Kidney glomerular epithelial cell (primary cell): ENCODE measurements at places on chromosomes 11 and 22.
A peak's percentile ranks its signal among the peaks of the same experiment; 100 is the strongest.

GRCh38 chr11:18408558-18409291 is 3.4 kb upstream of the LDHC start:
- no peak for DNase-seq

DNA sequence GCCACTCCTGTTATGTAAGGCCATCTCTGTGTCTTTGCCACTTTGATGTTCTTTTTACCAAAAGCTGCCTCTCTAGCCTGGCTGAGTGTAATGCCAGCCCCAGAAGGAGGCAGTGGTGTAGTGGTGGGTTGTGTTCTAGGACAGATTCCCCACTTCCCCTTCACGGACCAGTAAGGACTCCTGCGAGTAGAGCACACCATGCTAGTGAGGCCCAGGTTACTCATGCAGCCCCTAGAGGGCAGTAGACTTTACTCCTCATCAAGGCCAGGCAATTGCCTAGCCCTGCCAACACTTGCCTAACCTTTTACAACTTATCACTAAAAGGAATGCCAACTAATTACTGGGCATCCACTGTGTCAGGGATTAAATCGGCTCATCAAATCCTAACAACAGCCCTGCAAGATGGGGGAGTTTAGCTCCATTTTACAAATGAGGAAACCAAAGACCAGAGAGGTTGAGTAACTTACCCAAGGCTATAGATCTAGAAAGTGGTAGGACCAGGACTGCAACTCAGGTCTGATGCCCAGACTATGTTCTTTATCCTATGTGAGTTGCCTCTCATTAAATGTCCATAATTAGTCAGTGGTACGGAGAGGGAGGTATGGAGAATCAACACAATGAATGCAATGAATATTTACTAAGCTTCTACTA is 75.3 kb downstream of the APIP start:
- DNase-seq, result no peak

DNA sequence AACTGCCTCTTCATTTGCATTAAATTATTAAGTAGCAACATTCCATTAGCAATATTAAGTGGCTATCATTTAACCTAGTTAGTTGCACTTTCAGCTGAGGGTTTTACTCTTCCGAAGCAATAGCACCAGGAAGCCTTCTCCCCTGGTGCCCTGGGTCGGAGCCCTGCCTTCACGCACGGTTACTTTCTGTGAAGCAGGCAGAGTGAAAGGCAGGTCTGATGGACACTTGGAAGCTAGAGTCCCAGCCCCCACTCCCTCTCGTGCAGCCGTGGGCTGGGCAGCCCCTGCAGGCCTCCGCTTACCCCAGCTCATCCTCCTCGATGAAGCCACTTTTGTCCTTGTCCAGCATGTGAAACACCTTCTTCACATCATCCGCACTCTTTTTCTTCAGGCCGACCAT is 2.0 kb downstream of the PVALB start:
- DNase-seq, result no peak

DNA sequence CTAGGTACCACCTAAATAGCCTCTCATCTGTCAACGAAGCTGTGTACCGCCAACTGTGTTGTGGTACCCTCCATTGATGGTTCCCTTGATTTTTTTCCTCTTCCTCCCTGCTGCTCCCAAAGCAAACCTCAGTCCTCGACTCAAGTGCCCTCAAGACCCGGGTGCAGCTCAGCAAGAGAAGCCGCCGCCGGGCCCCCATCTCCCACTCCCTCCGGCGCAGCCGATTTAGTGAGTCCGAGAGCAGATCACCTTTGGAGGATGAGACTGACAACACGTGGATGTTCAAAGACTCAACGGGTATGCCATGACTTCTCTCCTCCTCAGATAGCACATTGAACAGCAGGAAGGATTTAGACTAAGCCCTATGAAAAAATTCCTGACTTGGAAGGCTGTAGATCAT is 22.4 kb upstream of the CRYBB3 start:
- no peak for DNase-seq

DNA sequence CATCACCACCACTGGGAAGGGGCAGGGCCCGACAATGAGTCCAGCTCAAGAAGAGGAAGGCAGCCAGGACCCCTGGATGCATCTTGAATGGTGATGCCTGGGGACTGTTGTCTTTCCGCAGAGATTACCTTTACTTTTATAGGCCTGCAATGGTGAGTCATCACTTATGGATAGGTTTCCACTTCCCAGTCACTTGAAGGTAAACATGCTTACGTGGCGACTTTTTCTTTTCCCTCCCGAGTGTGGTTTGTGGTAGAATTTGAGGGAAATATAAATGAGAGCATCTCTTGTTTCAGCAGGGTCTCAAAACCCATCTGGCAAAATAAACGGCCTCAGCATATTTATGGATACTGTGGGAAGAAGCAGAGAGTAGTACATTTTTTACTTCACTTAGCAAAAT is at the start of gene MMP13:
TSS of gene MMP13 (minus strand) at position 109 of the 400 bp plus-strand sequence. CDS start at position 82, 27 bp downstream.
- DNase-seq, result no peak

DNA sequence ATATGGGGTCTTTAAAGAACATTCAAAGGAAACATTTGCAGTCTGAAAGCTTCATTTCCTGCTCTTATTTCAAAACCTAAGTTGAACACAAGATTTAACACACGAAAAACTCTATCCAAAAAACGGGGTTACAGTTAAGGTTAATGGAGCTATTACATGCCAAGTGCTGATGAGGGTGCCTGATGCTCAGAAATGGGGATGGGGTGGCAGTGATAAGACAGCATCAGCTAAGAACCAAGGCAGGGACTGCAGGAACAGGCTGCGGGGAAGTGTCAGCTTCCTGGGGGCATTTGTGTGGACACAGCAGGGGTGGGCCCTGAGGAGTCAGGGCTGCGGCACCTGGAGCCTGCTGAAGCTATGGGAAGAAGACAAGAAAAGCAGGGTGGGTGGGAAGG is 12.2 kb downstream of the DGCR2 start:
- DNase-seq, result no peak

GRCh38 chr11:88603091-88603867 is 265.7 kb upstream of the CTSC start:
- DNase-seq, result no peak

DNA sequence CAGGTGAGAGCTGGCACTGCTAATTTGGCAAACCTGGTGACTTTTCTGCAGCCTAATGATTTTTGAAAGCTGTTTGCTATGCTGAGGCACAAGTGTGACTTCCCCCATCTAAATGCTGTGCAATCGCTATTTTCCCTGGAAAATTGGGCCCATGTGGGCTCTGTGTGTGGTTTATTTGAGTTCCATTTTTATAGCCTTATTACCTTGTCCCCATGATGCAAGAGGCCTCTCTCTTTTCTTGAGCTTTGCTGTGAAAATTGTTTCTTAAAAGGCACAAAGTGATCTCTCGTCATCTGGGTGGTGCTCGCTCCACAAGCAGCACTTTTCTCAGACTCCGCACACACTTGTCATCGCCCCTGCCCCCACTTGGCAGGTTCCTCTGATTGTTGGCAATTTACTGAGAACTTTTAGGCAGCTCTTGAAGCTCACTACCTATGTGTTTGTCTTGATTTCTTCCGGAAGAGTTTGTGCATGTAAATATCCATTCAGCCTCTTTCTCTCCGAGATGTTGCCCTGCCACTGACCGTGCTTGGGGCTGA is 24.9 kb downstream of the BMAL1 start:
- DNase-seq, result no peak

- no peak for DNase-seq
Measured at GRCh38 chr11:3193373-3194015, 25.1 kb downstream of the MRGPRG start.

DNA sequence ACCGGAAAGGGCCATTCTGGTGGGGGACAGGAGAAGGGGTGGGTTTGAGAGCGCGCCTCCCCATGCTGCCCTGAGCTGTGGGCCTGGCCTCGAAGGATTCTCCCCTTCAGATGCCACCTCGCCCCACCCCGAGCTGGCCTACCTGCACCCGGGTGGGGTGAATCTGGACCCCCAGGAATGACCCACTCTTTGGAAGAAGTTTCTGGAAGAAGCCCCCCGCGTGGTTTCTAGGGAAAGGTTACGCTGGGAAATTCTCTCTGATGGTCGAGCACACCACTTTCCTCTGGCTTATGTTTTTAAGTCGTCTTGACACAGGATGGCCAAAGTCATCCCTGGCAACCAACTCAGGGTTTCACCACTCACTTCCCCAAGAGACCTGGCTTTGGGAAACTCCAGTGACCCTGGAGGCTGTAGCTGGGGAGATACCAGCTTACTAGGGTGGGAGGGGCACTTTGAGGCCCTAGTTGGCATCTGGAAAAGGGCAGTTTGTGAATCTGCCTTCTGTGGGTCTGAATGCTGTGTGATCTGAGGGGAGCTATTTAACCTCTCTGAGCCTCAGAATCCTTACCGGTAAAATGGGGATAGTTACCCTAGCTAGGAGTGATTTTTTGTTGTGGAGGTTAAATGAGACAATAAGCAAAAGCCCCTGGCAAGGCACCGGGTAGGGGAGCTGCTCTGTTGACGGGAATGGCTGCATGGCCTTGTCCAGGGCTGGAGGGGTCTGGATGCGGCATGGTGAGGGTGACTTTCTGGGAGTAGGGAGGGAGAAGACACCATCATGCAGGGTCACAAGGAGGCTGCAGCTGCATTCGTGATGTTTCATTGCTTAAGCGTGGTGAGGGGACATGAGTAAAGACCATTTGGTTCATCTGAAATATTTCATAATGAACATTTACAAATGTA is 45.3 kb upstream of the ACCSL start:
- no peak for DNase-seq

DNA sequence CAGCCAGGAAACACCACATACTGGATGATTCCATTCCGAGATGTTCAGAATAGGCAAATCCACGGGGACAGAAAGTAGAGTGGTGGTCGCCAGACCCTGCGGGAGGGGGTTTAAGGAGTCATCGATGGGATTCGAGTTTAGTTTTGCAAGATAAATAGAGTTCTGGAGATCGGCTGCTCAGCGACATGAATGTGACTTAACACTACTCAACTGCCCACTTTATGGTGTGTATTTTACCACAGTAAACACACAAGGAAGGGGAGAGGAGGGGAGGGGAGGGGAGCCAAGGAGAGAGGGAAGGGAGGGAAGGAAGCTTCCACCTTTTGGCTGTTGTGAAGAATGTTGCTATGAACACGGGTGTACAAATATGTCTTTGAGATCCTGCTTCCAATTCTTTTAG is 10.4 kb upstream of the ARHGAP8 start:
- DNase-seq, result no peak

- DNase-seq, result no peak
Measured at GRCh38 chr11:8089791-8090510, 8.9 kb downstream of the TUB start.

DNA sequence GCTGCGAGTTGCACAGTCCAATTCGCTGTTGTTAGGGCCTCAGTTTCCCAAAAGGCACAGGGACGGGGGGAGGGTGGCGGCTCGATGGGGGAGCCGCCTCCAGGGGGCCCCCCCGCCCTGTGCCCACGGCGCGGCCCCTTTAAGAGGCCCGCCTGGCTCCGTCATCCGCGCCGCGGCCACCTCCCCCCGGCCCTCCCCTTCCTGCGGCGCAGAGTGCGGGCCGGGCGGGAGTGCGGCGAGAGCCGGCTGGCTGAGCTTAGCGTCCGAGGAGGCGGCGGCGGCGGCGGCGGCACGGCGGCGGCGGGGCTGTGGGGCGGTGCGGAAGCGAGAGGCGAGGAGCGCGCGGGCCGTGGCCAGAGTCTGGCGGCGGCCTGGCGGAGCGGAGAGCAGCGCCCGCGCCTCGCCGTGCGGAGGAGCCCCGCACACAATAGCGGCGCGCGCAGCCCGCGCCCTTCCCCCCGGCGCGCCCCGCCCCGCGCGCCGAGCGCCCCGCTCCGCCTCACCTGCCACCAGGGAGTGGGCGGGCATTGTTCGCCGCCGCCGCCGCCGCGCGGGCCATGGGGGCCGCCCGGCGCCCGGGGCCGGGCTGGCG is at the start of gene BCR:
TSS of gene BCR (plus strand) at position 209 of the 592 bp plus-strand sequence. CDS start 452 bp downstream, outside the sequence.
- DNase-seq, result peak; percentile 1

DNA sequence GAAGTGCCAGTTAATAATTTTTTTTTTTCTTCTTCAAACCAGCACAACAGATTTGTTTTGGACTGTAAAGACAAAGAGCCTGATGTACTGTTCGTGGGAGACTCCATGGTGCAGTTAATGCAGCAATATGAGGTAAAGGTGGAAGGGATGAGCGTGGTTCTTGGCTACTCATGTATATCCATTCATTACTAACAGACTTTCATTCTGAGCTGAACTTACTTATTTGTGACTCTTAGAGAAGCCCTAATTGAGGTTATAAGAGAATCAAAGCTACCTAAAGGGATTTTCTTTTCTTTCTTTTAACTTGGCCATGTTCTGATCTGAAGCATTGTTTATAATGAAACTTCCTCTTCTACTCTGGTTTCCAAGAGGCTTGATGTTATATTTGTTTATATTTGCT is 15.8 kb downstream of the PAFAH1B2 start:
- no peak for DNase-seq

DNA sequence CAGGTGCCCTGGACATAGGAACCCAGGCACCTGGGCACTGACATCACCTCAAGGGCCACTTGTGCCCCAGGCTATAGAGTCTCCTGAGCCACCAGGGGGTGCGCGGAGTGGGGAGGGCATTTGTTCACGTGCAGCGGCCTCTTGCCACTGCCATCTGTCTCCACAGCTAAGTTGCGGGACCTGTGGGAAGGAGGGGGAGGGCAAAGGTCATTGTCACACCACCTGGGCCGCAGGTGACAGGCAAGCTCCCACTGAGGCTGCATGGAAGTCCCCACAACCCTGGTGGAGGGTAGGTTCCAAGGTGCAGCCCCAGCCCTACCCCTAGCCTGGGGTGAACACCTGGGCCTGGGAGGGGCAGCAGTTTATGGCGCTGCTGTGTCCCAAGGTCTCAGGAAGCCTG is 79.5 kb downstream of the PIWIL3 start:
- no peak for DNase-seq

DNA sequence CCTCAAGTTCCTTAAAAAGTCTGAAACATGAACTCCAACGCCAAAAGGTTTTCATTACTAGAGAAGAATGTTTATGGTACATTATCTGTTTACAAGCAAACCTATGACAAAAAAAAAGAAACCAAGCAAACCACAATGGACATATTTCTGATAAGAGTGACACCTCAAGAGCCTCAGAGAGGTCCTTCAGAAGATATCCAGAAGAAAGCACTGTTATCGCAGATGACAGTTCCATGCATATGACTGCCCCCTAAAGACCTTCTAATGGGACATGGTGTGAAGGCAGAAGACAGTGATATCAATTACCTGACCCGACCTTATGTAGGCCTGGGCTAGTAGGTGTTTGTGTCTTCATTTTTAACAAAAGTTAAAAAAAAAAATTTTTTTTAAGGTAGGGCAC is 3.1 kb downstream of the HDHD5 start:
- DNase-seq, result no peak

GRCh38 chr11:131626788-131627187 is 256.4 kb downstream of the NTM start:
- no peak for DNase-seq
